ENCODE measurements at places on chromosomes 6 and 20. TPM values are rescaled to one million over a fixed set of nuclear protein-coding genes. Genes with fewer than 3 reads are reported as not detected.

PPP1R16B gene
- total RNA-seq, result 10.6 TPM

- no peak for DNase-seq
Measured at GRCh38 chr6:52341561-52342260, 20.2 kb upstream of the PAQR8 start.

RSPO3 gene
- 36.7 TPM for total RNA-seq

DNA sequence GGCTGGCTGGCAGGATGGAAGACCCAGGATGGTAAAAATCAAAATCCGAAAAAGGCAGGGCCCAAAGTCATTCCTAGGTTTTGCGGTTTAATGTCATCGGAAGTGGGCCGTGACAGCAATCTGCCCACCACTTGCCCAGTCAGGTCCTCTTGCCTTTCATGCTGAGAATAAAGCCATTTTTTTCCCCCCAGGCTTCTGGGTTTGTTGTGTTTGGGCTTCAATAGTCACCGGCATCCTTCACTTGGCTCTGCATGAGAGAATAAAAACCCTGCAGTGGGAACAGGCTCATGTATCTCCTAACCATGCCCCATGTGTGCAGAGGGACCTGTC, 56.1 kb downstream of the MEP1A start:
- no peak for DNase-seq

GRCh38 chr20:23269954-23270353, 80.6 kb upstream of the NXT1 start:
- DNase-seq, result no peak

GRCh38 chr20:35007413-35007812, 51.7 kb downstream of the MYH7B start:
- no peak for DNase-seq
